Endothelial cell of umbilical vein (primary cell): ENCODE measurements at places on chromosomes 2 and 18.

DNA sequence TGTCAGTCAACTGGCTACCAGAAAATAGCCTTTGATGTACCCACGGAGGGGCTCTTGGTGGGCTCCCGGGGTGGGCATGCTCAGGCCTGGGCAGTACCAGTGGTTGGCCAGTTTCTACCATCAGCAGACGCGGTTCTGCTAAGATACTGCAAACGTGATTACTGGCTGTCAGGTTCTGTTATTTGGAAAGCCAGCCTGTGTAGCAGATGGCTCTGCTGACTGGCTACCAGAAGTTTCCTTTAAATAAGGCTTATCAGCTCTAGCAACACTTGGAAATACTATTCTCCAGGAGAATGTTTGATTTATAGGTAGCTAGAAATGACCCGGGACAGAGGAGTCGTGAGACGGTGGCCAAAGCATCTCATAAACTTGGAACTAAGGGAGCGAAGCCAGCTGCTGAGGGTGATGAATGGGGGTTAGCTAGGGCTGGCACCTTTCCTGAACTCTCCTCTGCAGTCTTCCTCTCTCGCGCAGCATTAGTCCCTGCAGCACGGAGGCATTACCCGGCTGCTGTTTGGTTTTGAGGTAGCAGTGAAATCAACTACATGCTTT is 171.9 kb downstream of the AGAP1 start:
- DNase-seq: peak; percentile 73

DNA sequence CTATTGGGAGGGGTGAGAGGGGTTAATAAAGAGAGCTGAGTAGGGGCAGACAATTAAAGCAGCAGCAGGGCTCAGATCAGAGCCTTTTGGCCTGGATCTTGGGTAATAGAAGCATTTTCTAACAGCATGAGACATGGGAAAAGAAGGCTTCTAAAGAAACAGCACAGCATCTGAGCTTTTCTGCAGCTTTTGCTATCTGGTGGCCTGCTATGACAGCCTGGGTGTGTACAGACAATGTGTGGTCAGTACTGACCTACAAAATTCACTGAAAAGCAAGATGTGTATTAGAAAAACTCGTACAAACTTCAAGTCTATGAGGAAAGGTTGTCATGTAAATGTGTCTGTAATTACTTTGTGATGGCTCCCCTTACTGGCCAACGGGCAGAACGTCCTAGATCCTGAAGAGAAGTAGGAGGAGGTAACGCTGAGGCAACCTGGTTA is 95.6 kb downstream of the GALNT3 start:
- peak; percentile 56 for DNase-seq

- DNase-seq: peak; percentile 8
These were observed 441.1 kb downstream of the LRATD1 start for GRCh38 chr2:15073664-15074063.

- no peak for DNase-seq
These were observed 190.1 kb downstream of the KLHL29 start for GRCh38 chr2:23574919-23575654.

- DNase-seq: no peak
These were observed 660.6 kb downstream of the NYAP2 start for GRCh38 chr2:226059961-226060627.

- no peak for DNase-seq
These were observed 5.5 kb downstream of the NPC1 start for GRCh38 chr18:23580677-23581367.

GRCh38 chr2:227339098-227339599 is 14.1 kb downstream of the MFF start:
- DNase-seq: no peak

DNA sequence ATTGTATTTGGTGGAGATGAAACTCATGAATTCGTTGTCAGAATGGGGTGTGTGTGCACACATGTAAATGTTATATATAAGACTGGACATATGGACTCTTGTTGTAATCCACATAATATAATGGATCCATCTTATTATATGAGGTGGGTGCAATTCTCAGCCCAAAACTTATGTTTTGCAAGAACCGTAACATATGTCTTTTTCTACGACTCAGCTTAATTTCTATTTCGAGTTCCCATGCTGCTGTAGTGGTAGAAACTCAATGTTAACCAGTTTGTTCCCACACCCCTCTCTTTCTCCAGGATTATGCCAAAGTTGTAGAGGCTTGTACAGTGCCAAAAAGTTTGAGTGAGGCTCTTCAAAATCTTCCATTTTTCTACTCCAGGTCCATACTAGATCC is 112.5 kb upstream of the SPOPL start:
- DNase-seq: no peak

- DNase-seq: no peak
These were observed 41.6 kb downstream of the CRACDL start for GRCh38 chr2:98894331-98895000.

GRCh38 chr2:127573298-127573697 is 37.8 kb downstream of the MYO7B start:
- DNase-seq: no peak

GRCh38 chr2:178363252-178363651 is 87.7 kb downstream of the PRKRA start:
- DNase-seq: no peak

DNA sequence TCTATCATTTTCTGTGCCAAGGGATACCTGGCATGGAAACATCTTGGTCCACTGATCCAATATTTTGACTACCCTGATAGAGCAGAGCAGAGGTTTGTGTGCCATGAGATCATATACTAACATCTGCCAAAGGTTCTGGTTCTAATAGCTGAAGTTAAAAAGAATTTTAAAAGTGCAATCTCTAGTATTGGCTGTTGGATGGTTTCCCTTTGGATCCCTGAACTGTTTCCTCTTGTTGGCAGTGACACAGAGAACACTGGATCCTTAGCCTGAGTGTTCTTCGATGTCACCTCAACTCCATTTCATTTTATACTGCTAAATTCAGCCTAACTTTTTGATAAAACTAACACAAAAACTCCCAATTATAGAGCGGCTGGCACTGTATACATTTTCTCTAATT is 169.3 kb upstream of the FBXO11 start:
- DNase-seq: no peak

- no peak for DNase-seq
These were observed 192.3 kb upstream of the OSR1 start for GRCh38 chr2:19550750-19551149.

- DNase-seq: no peak
These were observed 59.7 kb downstream of the INPP5D start for GRCh38 chr2:233119806-233120205.

DNA sequence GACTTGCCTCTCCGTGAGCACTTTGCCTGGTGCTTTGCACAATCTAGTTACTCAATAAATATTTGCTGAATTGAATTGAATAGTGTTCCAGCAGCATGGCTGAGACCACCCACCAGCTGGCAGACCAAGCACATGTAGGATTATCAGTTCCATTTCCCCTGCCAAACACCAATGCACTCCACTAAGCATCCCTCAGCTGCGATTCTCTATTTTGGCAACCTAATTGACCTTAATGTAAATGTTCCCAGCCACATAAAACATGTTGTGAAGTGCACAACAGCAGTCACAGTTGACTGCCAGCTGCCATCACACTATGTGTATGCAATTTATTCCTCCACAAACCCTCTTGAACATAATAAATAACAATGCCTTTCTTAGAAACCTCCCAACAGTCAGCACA is 1879.4 kb upstream of the PIK3C3 start:
- DNase-seq: no peak

- DNase-seq: no peak
These were observed 292.3 kb upstream of the CHAC2 start for GRCh38 chr2:53475321-53475720.

DNA sequence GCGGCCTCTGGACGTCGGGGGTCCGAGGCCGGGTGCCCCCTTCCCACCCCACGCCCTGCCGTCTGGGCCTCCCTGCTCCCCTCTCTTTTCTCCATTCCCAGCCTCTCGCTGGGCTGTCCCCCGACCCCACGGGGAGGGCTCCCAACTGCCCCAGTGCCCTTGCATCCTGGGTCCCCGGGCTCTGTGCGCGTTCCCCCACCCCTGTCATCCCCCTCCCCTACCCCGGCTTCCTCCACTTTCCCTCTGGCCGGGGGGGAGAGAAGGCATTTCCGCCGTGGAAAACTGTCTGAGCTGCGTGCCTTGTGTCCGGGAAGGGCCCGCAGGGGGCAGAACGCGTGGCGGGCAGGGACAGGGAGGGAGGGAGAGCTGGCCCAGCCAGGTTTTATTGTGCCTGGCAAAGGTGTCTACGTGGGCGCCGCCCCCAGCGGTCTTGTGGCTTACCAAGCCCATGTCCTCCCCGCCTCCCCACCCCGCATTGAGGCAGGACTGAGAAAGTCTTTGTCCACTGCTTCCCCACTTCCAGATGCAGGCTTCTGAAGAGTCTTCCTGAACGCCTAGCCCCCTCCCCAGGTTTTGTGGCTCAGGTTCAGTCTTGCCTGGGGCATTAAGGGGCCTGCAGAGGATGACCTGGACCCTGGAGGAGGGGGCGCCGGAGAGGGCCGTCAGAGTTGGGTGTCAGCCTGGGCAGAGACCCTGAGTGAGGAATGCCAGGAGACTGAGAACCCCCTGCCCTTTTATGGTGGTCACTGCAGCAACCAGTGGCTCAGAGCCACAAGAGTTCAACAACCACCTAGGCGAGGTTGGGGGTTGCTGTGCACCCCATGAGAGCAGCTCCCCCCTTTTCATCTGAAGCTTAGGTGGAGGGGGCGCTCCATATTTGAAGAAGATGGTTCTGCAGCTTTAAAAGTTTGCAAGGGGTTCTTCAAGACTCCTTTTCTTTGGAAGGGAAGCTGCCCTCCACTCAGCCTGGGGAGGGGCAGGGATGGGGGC is 1.3 kb downstream of the ITM2C start:
- DNase-seq: no peak

- no peak for DNase-seq
These were observed 88.3 kb downstream of the RBMS1 start for GRCh38 chr2:160405077-160405867.

DNA sequence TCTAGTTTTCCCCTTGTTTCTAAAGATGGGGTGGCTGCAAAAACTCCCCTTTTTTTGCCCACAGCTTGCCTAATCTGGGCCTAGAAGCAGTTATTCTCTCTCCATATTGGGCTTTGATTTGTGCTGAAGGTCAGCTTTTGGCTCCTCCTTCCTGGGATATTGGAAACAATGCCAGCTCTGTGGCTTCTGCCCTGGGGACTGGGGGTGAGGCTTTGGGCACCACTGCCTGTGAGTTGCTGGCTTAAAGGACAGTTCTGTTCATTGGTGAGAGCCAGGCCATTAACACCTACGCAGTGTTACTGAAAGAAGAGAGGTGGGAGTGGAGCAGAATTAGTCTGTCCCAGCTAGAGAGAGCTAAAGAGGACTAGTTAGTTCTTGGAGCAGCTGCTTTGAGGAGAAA is 4.3 kb downstream of the UBXN2A start:
- DNase-seq: no peak

DNA sequence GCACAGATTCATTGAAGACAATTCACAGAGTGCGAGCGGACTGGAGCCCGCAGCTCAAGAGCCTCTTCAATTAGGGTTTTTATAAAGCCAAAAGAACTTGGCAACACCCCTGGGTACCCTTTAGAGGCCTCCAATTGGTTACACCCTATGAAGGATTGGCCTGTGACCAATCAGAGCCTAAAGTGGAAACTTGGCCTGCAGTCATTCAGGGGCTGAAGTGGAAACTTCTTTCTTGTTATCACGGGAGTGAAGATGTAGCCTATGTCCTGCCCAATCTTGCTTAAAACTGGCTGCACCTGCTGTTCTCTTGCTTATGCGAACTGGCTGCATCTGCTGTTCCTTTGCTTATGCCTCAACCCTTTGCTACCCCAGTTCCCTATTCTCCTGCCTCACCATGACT is 1.8 kb upstream of the HJURP start:
- DNase-seq: no peak

DNA sequence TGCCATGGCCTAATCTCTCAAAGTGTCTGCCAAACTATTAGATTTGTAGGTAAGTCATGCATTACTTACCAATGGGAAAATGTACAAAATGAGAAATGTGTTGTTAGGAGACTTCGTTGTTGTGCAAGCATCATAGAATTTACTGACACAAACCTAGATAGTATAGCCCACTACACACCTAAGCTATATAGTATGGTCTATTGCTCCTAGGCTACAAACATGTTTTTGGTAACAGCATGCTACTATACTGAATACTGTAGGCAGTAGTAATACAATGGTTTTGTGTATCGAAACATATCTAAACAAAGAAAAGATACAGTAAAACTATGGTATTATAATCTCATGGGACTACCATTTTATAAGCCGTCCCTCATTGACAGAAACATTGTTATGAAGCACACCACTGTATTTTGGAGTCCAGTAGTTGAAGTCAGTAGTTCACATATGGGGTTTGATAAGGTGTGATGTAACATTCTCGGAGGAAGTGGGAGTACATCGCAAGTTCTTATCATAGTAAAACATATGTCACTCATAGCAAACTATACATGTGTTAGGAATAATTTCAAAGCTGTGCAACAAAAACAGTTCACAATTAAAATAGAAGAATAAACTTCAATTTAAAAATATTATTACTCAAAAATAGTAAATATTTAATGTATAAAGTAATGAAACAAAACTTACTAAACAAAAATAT is 12.0 kb upstream of the GTF2A1L start:
- DNase-seq: no peak

DNA sequence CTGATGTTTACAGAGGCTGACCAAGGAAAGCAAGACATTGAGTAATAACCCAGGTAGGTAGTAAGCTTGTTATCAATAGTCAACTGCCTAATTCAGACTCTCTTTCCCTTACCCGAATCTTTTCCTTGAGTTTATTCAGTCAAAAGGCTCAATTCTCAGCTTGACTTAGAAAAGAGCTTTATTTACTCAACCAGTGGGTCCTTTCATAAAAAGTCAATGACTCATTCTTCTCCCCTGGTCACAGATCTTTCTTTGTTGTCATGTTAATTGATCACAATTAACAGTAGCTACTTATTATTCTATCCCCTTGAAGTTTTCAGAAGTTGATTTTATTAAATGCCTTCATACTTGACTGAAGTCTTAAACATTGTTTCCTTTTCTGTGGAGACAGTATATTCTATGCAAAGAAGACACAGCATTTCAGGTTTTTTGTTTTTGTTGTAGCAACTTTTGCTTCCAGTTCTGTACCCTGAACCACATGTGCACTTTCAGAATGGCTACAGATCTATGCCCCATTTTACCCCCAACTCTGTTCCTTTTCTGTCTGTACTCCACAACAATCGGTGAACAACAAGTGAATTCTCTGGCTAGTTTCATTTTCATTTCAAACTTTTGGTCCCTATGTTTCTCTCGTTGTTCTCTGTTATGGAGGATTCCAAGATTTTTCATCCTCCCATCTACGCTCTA is 428.3 kb downstream of the NCKAP5 start:
- DNase-seq: no peak

- DNase-seq: no peak
These were observed 21.1 kb downstream of the ATP8B1 start for GRCh38 chr18:57782049-57782448.

DNA sequence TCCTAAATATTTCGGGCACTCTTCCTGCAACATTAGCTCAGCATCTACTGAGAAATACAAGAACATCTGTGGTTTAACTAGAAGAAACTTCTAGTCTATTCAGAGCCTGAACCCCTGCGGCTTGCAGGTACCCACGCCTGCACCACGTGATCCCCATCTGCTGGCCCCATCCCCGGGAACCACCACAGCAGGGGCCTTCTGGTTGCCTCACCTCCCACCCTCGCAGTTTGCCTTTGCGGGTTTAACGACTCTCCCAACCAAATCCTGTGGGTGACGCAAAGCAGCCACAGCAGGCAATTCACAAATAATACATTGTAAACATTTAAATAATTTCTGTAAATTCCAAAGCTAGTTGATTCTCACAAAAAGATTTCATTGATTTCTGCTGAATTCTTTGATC is 90.2 kb upstream of the TMEM18 start:
- DNase-seq: no peak

- DNase-seq: no peak
These were observed 33.4 kb upstream of the LPIN2 start for GRCh38 chr18:3046216-3046808.

GRCh38 chr2:5528706-5529105 is 163.5 kb upstream of the SOX11 start:
- DNase-seq: no peak
